ENCODE measurements at places on chromosomes 1 and 21.

GRCh38 chr1:52633291-52633754 is 355 bp downstream of the SHISAL2A start:
- peak; percentile 49 for DNase-seq

DNA sequence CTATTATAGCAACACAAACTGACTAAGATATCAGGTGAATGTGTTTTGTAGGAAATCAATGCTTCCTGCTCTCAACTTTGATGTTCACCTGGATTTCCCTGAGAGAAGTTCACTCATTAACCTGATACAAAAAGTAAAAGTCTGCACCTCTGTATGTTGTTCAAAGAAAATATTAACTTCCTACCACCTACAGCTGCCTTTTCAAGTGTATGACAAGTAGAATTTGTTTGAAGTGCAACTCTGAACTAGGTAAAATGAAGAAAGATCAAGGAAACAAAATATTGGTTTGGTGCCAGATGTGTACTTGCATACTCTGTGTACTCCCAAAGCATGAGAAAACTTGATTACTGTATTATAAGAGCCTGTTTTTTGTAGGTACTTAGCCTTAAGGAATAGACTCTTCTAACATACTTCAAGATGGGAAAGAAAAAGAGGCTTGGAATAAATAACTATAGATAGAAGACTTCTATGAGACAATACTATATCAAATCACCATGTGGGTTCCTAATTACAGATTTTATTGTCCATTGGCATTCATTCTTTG is 193.4 kb downstream of the APP start:
- DNase-seq, result no peak

DNA sequence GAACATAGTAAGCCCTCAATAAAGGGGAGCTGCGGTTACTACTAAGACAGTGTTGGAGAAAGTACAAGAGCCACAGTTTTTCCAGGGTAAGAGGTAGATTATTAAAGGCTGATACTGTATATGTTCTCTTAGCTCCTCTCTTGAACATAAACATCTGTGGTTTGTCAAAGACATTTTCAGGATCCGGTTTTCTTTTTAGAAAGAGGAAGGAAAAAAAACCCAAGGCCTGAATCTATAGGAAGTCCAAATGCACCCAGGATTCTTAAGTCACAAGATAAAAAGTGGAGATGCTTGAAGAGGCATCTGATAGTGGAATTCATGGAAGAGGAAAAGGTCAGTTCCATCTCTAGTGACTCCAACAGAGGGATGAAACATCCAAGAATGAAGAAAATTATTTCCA is 24.6 kb upstream of the SLC45A3 start:
- no peak for DNase-seq

DNA sequence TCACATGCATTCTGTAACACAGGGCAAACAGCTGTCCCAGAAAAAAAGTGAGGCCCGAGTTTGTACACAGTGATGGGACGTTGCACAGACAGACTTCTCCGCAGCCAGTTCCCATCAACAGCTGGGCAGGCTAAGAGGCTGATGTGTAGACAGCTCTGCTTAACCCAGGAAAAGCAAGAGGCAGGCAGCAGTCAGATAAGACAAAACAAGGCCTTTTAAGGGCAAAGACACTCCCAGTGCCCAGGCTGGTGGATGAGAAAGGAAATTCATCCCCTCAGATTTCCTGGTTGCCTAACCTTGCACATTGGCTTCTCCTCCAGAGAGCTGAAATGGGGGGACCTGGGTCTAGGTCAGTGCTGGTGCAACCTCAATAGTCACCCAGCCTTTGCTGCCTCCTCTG is 17.2 kb upstream of the PHLDA3 start:
- no peak for DNase-seq

GRCh38 chr1:33430692-33431593 is at the start of gene PHC2:
TSS of gene PHC2 (minus strand) at chr1:33431095. CDS start at chr1:33375539, 55,556 bp downstream.
- peak; percentile 99 for DNase-seq

DNA sequence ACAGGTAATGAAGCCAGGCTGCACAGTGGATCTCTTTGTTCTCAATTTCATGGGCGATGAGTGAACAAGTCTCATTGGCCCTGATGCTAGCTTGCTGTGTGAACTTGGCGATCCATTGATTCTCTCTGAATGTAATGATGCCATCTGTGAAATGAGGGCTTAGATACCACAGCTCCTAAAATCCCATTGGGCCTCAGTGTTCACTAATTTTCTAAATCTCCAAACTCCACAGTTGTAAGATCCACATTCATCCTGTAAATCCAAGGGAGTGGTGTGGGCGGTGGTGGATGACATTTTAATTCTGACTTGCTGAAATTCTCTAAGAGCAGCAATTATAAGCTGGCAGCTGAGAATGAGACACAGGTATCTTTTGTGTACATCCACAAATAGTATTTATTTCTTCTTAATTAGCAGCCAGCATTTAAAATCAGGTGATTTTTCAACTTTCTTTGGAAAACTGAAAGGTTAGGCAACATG is 9.6 kb upstream of the ACTL8 start:
- DNase-seq, result no peak

GRCh38 chr1:85576266-85576641 is 4.3 kb upstream of the CCN1 start:
- no peak for DNase-seq

- peak; percentile 30 for DNase-seq
These were observed 73.4 kb downstream of the GALNT2 start for GRCh38 chr1:230140221-230141020.

GRCh38 chr1:15994590-15995351 is 9.3 kb upstream of the SRARP start:
- peak; percentile 46 for DNase-seq

DNA sequence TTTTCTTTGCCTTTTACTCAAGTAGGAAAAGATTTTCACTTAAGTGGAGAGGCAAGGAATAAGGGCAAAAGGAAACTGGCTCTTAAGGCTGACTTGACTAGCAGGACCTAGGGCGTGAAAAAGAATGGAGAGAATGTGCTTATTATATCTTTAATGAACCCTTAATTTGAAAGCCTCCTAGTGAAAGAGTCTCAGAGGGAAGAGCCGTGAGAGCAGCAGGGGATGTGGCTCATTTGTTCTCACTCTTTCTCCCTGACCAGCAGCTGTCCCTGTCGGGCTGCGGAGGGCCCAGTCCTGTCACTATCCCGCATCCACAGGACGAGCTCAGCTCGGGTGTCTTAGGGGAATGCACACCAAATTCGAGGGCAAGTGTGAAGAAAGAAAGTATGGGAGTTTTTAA is 180.1 kb downstream of the EDEM3 start:
- DNase-seq, result no peak

DNA sequence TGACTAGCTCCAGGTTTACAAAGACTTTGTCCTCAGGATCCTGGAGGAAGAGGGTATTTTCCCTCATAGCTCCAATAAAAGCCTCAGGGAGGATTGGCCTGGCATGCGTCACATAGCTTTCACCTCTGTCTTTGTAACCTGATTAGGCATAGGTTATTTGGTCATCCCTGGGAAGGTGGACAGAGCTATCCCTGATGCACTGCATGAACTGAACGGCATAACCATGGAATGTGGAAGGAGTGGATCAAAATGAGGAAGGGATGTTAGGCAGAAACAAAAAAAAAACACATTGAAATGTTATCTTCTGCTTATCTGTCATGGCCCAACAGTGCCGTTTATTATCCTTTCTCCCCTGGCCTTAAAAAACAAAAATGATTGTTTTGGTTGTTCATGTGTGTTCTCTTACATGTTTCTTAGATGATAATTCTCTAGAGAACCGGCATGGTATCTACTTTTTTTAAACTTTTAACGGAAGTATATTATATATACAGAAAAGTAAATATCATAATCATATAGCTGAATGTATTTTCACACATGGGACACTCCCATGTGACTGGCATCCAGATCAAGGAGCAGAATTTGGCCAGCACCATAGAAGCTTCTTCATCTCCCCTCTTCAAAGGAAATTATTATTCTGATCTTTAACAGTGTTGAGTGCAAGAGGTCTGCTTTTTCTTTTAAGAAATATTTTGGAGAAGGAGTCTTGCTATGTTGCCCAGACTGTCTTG is 85.3 kb downstream of the RPS6KC1 start:
- DNase-seq, result no peak

DNA sequence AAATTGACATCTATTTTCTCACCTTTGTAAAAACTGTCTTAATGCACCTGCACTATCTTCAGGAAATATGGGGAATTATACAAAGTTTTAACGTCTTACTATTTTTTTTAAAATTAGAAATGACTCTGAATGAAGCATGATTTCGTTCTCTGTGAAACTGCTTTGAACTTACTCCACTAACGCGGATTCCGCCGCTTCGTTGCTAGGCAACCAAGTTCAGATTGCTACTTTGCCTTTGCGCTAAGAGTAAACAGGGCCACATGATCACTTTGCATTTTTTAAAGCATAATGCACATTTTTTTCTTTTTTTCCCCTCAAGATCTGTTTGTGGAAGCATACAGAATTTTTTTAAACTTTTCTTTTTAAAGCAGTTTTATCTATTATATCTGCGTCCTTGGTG is 690.5 kb downstream of the BRINP3 start:
- DNase-seq, result no peak

DNA sequence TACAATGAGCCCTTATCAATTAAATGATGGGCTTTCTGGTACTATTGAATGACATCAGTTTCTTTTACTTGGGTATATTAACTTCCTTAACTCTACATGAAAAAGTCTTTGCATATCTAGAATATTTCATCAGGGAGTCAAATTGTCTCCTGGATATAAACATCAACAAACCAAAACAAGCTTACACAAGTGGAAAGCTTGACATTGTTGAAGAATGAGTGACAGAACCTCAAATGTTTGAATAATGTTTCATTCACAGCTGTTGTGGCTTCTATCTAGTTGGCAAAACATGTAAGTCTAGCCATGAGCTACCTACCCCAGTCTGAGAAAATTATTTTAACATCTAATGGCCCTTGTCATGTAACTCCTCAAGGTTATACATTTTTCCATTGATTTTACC is 604.8 kb upstream of the ADAMTS5 start:
- DNase-seq, result no peak

DNA sequence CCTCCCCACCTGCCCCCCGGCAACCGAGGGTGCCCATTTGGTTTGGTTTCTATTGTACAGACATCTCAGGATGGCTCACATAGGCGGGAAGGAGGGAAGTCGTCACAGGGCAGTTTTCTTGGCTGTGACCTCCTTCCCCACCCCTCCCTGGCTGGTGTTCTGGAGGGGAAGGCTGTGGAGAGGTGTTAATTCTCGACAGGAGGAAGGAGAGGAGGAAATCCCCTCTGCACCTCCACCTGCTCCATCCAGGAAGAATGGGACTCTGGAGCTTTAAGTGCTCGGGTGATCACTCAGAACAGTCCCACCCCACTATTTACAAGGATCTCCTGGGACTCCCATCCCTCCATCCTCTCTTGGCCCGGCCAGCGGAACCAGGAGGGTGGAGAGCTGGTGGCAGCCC is 7.6 kb downstream of the MEX3A start:
- DNase-seq, result no peak

- no peak for DNase-seq
These were observed 5.2 kb downstream of the ZDHHC18 start for GRCh38 chr1:26831546-26832248.

DNA sequence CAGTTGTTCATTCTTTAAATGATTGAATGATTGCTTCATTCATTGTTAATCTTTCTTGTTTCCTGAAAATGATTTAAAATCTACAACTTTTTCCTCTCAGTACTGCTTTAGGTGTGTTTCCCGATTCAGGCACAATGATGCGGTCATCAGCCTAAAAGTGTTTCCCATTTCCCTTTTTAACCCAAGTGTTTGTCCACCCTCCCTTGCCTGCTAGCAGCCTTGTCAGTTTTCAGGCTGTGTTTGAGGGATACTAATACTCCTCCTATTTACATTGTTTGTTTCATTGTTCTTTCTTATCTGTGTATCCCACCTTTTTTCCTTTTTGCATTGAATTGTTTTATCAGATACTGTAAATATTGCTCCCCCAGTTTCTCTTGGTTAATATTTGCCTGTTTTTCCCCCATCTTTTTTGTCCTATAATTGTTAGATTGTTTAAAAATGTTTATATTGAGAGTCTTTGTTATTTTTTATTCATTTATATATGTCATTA is 131.1 kb downstream of the KIAA0319L start:
- DNase-seq, result no peak

GRCh38 chr1:3236955-3237354 is 168.0 kb downstream of the PRDM16 start:
- DNase-seq, result no peak
